Spleen (tissue), 13 donors: ENCODE measurements at places on chromosomes 5 and 9. TPM values are rescaled to one million over a fixed set of nuclear protein-coding genes. Genes with fewer than 3 reads are reported as not detected.
A peak's percentile ranks its signal among the peaks of the same experiment; 100 is the strongest.

Gene TAF11L4
- not detected for polyA plus RNA-seq

Gene LRRC19
- not detected for polyA plus RNA-seq

Gene BAAT
- not detected for polyA plus RNA-seq

Gene LCN10
- polyA plus RNA-seq = 41.3 TPM

Gene ANKRD20A1
- polyA plus RNA-seq = 0.37 TPM

Gene EPB41L4A
- 1.4 TPM for polyA plus RNA-seq

Gene ATP6V1G1
- polyA plus RNA-seq = 219 TPM

DNA sequence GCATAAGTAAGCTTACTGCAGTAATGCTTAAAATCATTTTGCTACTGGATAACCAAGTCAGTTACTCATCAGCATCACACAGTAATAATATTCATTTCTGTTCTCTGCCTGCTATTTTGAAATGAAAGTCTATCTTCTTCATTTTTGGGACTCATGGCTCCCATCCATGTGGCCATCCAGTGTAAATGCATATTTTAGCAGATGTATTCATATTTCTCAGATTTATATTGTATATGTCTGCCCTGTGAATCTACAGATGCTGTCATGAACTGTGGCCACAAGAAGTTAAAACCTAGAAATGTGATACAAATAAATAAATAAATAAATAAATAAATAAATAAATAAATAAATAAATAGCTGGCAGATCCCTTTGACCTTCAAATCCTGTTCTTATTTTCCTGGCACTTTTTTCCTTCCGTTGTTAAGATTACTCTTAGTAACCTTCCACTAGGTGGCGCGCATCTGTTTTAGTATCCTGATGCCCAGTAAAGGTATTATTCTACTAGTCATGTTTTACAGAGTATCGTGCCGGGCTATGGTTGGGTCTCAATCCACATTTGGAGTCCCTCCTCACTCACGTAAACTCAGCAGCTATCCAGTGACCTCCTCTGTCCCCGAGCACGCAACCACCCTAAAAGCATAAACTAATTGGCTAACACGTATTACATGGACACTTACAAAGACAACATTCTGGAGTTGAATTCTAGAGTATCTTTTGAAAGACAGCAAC, 79.2 kb upstream of the IL7R start:
- DNase-seq = no peak

- peak; percentile 91 for DNase-seq
These were observed 55.7 kb downstream of the DPYSL3 start for GRCh38 chr5:147453875-147454814.

GRCh38 chr9:106177216-106177615, 482.9 kb downstream of the TMEM38B start:
- DNase-seq = no peak

DNA sequence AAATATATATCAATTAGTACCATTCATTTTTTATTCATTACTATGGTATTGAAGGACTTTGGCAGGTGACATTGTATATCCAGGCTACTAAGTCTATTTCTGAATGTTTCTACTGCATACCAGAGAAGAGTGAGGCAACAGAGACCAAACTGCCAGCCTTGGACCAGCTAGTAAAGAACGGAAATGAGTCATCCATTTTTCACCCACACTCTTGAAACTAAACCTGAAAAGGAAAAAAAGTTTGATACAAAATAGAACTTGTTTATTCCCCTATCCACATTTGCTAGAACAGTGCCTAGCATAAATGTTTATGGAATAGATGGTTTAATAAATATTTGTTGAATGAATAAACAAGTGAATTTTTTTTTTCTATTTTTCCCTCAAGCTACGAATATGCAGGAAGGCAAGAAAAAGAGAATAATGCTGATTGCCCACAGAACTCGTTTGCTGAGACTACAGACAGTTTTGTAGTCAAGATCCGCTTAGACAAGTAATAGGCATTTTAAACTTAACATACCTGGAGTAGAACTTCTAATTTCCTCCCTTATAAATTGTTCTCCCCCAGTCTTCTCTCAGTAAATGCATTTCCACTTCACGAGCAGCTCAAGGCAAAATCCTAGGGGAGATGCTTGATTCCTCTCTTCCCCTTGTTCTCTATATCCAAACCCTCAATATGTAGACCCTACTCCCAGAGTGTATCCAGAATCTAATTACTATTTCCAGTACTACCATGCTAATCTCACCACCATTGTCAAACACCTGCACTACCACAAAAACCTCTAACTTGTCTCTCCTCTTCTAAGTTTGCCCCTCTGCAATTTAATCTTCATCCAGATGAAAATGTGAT, 146.2 kb upstream of the RASA1 start:
- DNase-seq = no peak

DNA sequence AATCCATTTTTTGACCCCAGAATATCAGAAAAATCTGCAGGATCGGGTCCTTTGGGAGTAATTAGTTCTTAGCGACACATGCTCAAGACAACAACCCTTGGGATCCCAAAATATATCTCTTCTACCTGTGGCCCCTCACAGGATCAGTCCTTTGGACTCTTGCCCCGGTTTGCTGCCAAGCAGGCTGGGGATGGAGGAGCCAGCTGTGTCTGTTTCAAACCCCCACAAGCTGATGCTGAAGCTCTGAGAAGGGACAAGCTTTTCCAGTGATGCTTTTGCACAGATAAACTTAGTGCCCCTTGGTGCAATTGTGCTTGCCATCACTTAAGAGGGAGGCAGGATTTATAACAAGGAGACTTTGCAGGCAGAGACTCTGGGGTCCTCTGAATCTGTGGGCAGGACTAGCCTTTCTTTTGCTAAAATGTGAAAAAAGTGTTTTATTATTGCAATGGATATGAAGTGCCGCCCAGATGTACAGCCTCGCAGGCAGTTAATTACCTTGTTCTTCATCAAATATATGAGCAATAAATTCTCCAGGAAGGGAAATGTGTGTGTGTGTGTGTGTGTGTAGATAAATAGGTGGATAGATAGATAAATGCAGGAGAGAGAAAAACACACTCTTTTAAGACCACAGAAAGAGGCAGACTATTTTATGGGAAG, 9.6 kb upstream of the LHX2 start:
- peak; percentile 33 for DNase-seq

DNA sequence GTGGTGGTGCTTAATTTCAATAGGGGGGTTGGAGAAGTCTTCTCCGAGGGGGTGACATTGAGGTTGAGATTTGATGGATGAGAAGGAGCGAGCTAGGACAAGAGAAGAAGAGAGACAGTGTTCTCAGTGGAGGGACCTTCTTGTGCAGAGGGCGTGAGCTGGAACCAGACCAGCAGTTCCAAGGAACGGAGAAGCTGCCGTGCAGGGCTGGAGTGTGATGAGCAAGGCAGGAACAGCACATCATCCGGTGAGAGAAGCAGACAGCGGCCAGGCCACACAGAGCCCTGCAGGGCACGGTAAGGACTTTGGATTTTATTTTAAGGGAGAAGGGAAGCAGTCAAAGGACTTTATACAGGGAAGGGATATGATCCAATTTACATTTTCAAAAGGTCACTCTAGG, 206.9 kb downstream of the MELK start:
- no peak for DNase-seq

DNA sequence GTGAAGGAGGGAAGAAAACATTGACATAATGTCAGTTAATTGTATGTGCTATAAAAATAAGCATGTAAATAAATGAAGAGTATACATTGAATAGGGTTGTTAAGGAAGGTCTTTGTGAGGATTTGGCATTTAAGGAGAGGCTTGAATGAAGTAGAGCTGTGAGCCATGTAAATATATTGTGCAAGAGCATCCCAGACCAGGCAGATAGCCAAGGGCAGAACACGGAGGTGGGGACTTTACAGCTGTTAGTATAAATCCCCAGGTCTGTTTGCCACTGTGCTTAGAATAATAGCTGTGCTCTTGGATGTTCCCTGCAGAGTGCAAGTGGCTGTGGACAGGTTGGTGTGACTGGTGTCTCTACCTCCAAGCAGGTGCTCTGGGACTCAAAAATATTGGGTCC, 211.7 kb downstream of the LRRC70 start:
- no peak for DNase-seq

GRCh38 chr9:1276474-1276873, 226.3 kb downstream of the DMRT2 start:
- DNase-seq = no peak

GRCh38 chr9:27528076-27528885, 1.3 kb downstream of the MOB3B start:
- peak; percentile 92 for DNase-seq

DNA sequence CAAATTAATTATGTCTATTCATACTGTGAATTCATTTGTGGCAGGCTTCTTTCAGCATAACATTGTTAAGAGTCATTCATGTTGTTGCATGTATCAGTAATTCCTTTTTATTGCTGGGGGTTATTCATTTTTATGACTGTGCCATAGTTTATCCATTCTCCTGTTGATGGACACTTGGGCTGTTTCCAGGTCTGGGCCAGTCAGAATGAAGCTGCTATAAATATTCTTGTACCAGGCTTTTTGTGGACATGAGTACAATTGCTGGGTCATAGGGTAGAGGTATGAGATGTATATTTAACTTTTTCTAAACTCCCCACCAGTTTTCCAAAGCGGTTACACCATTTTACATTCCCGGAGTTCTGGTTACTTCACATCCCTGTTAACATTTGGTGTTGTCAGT, 13.6 kb downstream of the PRPF4 start:
- no peak for DNase-seq

DNA sequence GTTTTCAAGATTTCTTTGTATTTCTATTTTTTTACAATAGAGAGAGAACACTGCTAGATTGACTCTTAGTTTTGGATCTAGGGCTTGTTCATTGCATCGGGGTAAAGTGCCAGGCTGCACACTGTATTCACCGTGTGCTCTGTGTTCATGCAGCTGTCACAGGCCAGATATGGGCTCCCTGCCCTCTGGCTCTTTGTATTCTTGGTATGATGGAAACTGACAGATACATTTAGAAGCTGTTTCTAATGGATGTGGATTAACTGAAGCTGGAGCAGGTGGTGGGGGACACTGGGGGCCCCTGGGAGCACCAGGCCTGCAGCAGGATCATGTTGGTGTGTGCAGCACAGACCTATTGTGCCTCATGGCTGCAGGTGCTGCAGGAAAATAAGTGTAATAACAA, 28.0 kb downstream of the SLC36A1 start:
- DNase-seq = no peak

GRCh38 chr5:78287833-78288232, 6.7 kb downstream of the AP3B1 start:
- DNase-seq = no peak

DNA sequence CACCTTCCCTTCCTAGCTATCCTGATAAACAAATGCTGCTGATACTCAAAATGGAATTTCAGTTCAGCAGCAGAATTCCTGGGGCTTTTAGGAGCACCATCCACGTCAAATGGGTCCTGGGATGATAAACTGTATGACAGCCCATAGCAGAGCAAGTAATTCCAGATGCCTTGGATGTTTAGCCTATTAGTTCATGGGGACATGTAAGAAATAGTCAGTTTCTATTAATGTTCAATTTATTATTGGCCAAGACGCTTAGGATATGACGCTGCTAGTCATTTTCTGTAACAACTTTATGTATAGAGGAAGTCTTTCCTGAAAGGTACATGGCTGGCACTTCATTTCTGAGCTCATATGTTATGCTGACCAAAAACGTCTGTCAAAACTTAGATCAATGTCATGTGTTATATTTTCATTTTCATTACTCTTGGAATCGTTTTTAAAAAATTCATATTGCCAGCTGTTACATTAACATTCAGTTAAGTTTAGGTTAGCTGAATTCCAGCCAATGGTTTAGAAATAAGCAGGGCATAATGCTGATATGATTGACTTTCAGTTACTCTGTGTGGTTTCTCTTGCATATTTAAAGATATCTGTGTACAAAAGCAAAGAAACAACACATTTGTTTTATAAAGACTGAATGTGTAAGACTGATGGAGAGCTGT, 243.8 kb downstream of the CSNK1G3 start:
- no peak for DNase-seq

- DNase-seq = no peak
These were observed 102.8 kb downstream of the KCTD16 start for GRCh38 chr5:144273232-144274027.

DNA sequence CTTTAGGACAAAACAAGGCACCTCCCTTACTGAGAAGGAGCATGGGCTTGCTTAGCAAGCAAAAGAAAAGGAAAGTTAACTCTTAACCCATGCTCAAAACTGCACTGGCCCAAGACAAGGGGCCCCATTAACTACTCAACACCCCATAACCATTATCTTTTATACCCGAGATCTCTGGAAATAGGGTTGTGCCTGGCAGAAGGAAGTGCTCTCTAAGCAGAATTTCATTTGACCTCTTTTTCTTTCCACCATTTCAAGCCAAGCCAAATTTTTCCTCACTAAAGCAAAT, 167.2 kb downstream of the RASEF start:
- no peak for DNase-seq

GRCh38 chr5:35305336-35306020, 75.2 kb upstream of the PRLR start:
- DNase-seq = no peak

GRCh38 chr5:80453366-80453765, 34.5 kb upstream of the FAM151B start:
- no peak for DNase-seq

DNA sequence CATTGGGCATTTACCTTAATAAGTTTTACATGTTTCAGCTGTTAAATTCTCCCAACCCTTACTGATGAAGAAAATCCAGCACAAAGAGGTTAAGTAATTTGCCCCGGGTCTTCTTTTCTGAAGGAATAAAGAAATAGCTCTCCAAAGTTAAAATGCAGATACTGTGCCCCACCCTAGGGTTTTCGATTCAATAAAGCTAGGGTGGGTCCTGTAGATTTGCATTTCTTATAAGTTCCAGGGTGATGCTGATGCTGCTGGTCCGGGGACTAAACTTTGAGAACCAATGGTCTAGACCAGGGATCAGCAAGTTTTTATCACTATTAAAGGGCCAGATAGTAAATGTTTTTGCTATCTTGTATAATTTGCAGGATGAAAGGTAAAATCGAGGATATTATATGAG, 156.7 kb downstream of the ADAMTS12 start:
- no peak for DNase-seq

- DNase-seq = no peak
These were observed 306.5 kb upstream of the WWC1 start for GRCh38 chr5:167984951-167985350.

DNA sequence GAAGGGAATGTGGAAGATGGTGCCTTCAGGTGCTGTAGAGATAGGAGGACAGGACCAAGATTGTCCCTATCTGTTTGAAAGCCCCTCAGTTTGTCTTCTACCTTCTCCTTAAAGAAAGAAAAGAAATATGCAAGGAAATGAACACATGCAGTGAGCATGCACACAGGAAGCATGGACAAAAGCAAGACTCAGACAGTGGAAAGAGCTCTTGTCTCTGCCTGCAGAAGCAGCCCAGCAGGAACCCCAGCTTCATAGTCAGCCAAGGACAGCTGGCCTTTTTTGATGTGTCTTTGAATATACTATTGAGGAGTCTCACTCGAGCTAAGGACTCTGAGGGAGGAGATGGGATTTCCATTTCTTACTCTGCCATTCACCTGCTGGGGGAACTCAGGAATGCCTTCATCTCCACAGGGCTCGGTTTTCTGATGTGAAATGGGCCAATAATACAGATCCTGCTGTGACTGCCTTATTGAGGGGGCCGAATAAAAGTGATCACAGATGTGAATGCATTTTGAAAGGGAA, 132.5 kb upstream of the ADRA1B start:
- DNase-seq = no peak
